ENCODE measurements at places on chromosomes 11 and 22. TPM values are rescaled to one million over a fixed set of nuclear protein-coding genes. Genes with fewer than 3 reads are reported as not detected.

BRMS1 gene
- total RNA-seq = 95.8 TPM

DNA sequence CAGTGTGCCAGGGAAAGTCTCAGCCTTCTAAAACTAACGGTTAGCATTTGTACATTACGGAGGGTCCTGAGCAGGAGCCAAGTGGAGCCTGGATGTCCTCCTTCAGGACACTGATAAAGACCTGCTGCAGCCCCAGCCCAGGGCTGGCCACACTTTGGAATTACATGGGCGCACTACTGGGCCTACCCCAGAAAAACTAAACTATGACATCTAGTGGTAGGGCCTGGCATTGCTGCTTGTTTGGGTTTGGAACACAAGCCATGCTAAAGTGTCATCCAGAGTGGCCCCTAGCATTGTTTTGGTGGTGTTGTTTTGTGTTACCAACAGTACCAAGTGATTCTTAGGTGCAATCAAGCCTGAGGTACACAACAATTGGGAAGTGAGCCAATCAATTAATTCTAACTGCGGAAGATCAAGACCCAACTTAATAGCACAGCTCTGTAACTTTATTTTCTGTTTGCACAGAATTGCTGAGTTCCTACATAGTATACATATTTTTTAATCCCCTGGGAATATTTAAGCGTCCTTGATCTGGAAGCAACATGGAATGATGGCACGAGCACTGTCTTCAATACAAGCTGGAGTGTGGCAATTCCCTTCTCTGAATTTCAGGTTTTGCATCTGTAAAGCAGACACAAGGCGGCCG is 340.7 kb downstream of the LARGE1 start:
- DNase-seq = peak; percentile 13

SLC37A2 gene
- total RNA-seq = 1.4 TPM

DNA sequence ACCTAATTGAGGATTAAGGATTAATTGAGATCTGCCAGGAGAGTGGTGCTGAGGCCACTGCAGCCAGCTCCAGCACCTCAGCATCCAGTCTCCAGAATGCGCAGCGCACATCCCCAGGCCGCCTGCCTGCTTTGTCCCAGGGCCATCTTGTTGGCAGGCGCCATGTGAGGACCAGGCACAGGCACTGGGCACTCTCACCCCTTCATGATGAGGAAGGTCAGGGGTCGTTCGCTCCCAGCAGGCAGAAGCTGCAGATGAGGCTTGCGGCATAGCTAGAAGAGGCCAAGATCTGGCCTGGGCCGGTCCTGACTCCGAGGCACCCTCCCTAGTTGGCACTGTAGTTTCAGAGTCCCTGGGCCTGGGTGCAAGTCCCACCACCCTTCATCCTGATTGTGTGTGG is 6.4 kb downstream of the CABP2 start:
- DNase-seq = no peak

SCGB1D1 gene
- total RNA-seq = not detected

All from A172 (cell line).